Right ventricle myocardium superior (tissue), 1 donor: ENCODE measurements at places on chromosomes 4 and X. TPM values are rescaled to one million over a fixed set of nuclear protein-coding genes. Genes with fewer than 3 reads are reported as not detected.

SRPX2 gene
- 8.6 TPM for total RNA-seq

GRCh38 chr4:14177987-14178386 is 550.5 kb upstream of the BOD1L1 start:
- no peak for DNase-seq

DNA sequence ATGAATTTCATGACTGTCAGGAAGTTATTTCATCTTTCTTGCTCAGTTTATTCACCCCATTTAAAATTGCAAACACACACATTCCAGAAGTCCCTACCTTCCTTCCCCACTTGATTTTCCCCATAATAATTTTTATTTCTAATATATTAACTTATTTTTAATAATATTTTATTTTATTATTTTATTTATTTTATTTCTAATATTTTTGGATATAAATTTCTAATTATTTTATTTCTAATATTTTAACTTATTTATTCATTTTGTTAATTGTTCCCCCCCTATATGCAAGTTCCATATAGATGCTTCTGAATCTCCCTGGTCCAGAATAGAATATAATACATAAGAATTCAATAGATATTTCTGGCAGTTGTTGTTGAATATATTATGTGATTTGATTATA is 293.7 kb upstream of the CPEB2 start:
- DNase-seq = no peak

DNA sequence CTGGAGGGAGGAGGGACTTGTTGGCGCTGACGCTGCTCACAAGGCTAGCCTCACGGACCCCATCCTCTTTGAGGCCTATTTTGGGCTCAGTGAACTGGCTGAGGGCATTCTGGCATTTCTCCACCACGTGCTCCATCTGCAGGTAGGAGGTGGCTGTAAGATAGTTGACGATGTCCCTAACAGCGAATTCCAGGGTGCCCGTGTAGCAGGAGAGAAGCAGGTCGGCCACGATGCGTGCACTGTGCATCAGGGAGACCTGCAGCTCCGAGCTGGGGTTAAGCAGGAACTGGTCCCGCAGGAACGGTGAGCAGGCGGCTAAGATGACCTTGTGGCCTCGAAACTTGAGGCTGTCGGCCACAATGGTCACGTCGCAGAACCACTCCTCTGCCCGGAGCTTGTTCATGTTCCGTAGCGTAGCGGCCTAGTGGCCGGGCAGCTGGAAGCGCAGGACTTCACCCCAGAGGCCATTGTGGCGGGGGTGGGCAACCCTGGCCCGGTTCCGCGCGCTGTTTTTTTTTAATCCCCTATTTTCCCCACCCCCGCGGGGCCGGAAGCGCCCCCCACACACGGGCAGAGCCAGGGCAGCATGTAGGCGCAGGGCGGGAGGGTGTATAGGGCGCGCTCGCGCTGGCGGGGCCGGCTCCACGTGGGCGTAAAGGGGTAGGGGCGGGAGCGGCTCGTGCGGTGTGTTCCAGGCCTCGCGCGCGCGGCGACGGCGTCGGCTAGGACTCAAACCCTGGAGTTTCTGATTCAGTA is 73.2 kb downstream of the UBE2K start:
- no peak for DNase-seq

- no peak for DNase-seq
These were observed 121.0 kb downstream of the PPA2 start for GRCh38 chr4:105352826-105353225.
